ENCODE measurements at places on chromosomes 4 and X.

- no peak for DNase-seq
Measured at GRCh38 chr4:153780876-153781275, 8.0 kb downstream of the SFRP2 start.

DNA sequence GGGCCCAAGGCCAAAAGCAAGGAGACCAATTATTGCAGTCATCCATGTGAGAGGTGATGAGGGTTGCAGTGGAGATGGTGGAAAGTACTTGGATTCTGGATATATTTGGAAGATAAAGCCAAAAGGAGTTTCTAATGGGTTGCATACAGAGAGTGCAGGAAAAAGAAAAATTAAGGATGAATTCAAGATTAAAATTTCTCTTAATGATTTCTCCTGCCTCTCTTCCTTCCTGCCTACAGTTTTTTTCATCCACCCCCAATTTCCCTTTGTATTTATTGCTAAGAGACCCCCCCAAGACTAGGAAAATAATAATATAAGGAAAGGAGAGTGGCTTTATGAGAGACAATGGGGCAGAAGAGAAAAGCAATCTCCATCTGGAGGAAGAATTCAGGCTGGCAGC is 8.6 kb upstream of the FGF5 start:
- DNase-seq = no peak

- DNase-seq = no peak
Measured at GRCh38 chrX:44674906-44675305, 132.2 kb upstream of the FUNDC1 start.

GRCh38 chr4:113637363-113637762 is 124.2 kb downstream of the CAMK2D start:
- DNase-seq = peak; percentile 80

GRCh38 chr4:188459381-188459780 is 320.1 kb downstream of the TRIML1 start:
- DNase-seq = no peak

GRCh38 chr4:84336964-84337705 is 162.0 kb downstream of the NKX6-1 start:
- no peak for DNase-seq

GRCh38 chr4:30723201-30723955 is 3.2 kb downstream of the PCDH7 start:
- no peak for DNase-seq

GRCh38 chrX:87265518-87265917 is 252.1 kb upstream of the KLHL4 start:
- DNase-seq = no peak
